ENCODE measurements at places on chromosomes 7 and 10.

DNA sequence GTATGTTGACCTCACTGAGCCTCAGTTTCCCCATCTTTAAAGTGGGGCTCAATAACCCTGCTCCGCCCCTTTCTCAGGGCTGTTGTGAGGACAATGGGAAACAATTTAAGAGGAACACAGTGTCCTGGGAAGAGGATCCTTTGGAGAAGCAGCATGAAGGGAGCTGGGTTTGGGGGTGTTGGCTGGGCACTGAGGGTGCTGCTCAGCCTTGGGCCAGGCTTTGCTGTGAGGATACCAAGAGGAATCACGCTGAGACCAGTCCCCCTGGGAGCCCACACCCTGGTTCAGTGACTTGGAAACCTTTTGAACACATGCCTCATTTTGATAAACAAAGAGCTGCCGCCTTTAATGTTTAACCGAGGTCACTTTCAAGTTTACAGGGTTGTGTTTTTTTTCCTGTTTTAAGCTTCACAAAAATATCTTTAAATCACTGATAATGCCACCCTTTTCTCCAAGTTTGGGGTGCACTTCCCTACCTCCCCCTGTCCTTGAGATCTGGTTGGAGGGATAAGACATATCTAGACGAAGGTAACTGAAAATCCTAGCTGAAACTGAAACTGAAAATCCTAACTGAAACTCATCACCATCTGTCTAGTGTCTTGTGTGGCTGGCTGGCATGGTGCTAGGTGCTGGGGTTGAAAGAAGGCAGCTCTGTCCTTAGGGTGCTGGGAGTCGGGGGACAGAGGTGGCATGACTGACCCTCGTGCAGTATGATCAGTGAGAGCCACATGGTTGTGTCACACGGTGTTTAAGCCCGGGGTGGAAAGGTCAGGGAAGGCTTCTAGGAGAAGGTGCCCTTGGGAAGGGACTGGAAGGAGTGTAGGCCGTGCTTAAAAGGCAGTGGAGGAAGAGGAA, 27.7 kb downstream of the ZNF775 start:
- DNase-seq, result peak; percentile 77

DNA sequence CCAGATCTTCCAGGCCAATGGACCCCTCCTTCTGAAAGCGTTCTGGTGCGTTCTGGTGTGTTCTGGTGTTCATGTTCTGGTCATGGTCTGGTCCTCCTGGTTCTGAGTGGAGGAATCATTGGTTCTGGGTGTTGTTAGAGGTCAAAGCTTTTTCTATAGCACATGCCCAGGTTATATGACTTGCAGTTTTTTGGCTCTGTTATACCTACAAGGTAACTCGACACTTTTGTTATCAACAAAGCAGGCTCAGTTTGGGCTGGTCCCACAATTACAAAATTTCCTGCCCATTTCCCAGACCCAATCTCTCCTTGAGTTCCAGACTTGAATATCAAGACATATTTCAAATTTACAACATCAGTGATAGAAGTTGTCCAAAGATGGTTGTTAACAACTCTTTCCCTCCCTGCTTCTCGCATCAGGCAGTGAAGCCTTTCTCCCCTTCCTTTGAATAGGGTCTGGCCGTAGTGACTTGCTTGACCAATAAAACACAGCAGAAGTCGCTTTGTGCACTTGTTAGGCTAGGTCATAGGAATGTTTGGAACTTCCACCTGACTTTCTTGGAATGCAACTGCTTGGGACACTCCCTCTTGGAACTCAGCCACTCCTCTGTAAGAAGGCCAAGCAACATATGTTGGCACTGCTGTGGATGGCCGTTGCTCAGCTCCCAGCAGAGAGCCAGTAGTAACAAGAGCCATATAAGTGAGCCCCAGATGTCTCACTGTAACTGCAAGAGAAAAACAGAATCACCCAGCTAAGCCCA, 83.1 kb upstream of the STEAP1B start:
- DNase-seq, result no peak

GRCh38 chr10:119567978-119568377, 25.5 kb upstream of the RGS10 start:
- DNase-seq, result no peak

- DNase-seq, result no peak
Observed at GRCh38 chr7:109967406-109967805, 1123.5 kb upstream of the LRRN3 start.

DNA sequence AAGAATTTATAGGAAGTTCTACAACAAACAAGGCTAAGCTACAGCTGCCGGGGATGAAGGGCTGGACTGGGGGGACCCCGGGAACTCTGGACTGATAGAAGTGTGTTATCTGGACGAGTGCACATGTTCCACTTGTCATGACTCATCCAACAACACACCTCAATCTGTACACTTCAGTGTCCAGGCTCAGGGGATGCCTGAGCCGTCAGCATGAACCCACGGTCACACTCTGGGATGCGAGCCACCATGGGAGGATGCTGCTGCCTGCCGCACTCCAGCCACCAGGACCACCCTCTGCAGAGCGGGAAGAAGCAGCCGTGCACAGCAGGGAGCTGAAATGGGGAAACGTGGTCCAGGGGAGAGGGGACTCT, 67.5 kb downstream of the MAD1L1 start:
- peak; percentile 60 for DNase-seq

DNA sequence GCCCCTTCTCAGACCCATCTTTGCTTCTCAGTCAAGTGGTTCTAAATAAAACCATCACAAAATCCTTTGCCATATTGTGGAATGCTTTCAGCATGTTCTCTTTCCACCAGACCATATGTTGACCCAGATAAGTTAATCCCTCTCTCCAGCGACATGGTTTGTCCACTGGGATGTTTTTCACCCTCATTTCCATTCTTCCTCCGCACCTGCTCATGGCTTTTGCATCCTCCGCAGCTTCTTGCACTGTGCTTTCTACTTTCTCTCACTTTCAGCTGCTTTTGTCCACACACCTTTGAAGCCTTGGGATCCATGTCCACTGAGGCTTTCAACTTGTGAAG, 52.3 kb upstream of the WAC start:
- no peak for DNase-seq

DNA sequence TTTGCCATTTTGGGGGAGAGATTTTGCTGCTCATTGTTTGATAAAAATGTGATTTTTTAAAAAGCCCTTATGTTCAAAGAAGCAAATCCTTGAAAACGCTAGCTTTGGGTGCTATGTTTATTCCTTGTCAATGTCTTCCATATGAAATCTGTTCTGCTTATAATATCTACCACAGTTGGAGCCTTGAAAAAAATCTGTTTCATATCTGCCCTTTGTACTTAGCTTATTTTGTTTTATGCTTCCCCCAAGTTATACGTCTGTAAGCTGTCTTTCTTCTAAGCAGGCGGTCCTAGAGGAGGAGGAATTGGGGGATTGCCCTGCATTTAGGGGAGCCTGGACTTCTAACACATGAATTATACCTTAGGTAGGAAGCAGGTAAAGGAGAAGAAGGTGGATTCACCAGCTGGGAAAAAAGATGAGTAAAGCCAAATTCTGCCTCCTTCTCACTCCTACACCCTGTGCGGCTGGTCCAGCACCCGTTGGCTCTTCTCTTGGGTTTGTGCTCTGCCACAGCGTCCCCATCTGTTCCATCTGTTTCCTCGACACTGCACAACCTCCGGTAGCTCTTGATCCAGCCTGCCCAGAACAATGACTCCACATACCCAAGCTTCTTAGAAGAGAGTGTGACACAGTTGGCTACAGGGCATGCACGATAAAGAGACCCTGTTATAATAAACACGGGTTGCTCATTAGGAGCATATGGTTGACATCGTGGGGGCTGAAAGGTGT, 31.9 kb upstream of the NEUROD6 start:
- no peak for DNase-seq

DNA sequence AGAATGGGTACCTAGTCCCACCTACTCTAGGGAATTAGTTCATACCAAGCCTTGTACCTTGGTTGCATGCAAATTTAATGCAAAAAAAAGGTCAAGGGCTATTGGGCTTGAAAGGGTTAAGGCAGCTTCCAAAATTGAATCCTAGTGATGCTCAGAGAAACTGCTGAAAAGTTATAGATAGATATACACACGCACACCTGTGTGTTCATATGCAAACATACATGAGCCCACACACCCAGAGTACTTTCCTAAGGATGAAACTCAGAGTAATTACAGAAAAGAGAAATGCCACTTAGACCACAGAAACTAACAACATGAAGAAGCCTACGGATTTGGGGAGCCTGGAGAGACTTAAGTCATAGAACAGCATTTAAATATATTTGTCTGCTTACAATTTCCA, 1.5 kb downstream of the SLC25A13 start:
- DNase-seq, result peak; percentile 17

GRCh38 chr7:133815611-133816210, 311.4 kb upstream of the LRGUK start:
- DNase-seq, result no peak

GRCh38 chr7:498678-499641, 20.7 kb downstream of the PDGFA start:
- DNase-seq, result no peak

GRCh38 chr10:17010363-17011145, 119.1 kb downstream of the CUBN start:
- DNase-seq, result no peak

- DNase-seq, result peak; percentile 78
Observed at GRCh38 chr10:59240582-59241183, 64.2 kb downstream of the PHYHIPL start.

GRCh38 chr10:56880606-56881005, 519.5 kb upstream of the ZWINT start:
- DNase-seq, result no peak

DNA sequence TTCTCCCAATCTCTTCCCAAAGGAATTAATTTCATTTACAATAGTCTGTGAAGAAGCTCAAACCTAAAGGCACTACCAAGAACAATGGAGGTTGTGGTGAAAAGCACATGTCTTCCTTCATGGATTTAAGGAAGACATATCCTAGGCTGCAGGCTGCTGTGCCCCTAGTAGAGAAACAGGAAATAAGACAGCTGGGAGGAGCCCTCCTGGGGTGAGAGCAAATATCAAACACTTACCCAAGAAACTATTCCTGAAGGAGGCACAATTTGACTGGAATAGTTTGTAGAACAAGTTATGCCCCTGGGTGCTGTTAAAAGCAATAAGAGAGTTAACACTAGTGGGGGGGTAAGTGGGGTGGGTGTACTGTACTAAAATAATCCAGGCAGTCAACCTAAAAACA, 30.1 kb downstream of the PDZD8 start:
- DNase-seq, result no peak

GRCh38 chr7:64685741-64686140, 19.8 kb downstream of the ZNF107 start:
- no peak for DNase-seq
